ENCODE measurements at places on chromosomes 2 and 18.

DNA sequence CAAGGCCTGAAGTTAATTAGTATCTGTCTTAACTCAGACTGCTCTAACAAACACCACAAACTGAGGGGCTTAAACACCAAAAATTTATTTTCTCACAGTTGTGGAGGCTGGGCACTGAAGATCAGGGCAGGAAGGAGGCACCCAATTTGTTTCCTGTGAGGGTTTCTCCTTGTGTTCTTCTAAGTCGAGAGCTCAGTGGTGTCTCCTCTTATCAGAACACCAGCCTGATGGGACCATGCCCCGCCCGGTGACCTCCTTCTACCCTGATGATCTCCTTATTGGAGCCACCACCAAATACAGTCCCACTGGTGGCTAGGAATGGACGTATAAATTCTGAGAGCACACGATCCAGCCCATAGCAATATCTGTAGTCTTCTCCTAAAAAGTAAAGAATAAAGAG, 20.5 kb downstream of the TMEM18 start:
- peak; percentile 34 for DNase-seq

- DNase-seq: no peak
Measured at GRCh38 chr2:133508546-133509165, 59.6 kb downstream of the NCKAP5 start.

GRCh38 chr2:85601771-85602475, 575 bp downstream of the TMEM150A start:
- DNase-seq: no peak

GRCh38 chr2:149015926-149016563, 22.5 kb upstream of the LYPD6B start:
- DNase-seq: no peak
